Naive B cell (primary cell): ENCODE measurements at places on chromosomes 5 and 9.

GRCh38 chr9:94908011-94908563 is 181.6 kb downstream of the AOPEP start:
- DNase-seq = no peak

DNA sequence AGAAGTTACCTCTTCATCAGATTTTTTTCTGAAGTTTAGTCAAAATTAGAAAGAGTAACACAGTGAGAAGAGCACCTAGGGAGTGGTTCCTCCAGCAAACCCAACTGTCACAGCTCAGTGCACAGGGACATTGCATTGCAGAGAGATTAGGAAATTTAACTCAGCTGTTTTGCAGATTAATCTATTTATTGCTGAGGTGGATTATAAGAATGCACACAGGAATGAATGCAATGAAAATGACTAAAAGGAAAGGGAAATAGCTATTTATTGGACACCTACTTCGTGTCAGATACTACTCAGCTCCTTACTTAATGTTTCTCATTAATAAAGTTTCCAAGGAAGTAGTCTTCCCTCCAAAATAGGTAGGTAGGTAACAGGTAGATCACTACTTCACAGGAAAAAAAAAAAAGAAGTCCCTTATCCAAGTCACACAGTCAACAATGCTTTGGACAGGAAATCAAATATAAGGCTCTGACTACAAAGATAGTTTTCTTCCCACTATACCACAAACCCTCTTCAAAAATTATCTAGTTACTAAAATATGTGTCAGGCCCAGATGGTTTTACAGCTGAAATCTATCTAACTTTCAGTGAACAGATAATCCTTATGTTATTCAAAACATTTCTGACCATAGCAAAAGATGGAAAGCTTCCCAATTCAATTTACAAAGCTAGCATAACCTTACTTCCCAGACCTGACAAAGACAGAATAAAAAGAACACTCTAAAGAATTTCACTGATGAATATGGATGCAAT is 442.2 kb upstream of the MPDZ start:
- no peak for DNase-seq

- DNase-seq = no peak
Measured at GRCh38 chr5:141479776-141480175, 4.0 kb downstream of the PCDHGC3 start.

DNA sequence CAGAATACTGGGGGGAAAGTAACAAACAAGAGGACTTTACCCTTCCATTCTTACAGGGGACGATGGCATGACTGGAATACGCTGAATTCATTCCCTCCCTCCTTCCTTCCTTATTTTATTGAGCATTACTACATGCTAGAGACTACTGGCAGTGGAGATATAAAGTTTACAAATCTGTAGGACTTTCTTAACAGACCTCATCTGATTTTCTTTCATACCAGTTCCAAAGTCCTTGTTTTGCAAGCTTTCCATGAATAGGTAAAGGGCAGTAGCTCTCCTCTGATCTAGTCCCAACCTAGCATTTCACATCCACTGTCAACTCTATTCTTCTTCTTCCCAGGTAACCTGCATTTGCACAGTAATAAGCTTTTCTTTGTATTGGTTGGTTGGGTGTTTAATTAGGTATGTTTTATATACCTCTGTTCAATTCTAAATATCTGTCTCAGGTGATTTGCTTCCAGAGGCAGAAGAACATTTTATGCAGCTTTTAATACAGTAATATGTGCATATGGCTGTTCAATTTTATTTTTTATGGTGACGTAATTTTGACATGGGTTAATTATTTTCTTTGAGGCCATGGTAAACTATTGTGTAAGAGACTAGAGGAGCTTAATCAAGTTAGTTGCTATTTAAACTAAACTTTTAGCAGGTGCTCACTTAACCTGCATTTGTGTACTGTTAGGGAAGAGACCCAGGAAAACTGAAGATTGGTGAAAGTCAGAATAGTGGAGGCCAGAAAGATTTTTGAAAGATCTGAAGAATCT is 150.9 kb downstream of the ARHGAP26 start:
- DNase-seq = no peak

- no peak for DNase-seq
Measured at GRCh38 chr5:81718300-81718699, 32.6 kb downstream of the SSBP2 start.

GRCh38 chr5:110841137-110841536 is 102.3 kb downstream of the SLC25A46 start:
- no peak for DNase-seq

DNA sequence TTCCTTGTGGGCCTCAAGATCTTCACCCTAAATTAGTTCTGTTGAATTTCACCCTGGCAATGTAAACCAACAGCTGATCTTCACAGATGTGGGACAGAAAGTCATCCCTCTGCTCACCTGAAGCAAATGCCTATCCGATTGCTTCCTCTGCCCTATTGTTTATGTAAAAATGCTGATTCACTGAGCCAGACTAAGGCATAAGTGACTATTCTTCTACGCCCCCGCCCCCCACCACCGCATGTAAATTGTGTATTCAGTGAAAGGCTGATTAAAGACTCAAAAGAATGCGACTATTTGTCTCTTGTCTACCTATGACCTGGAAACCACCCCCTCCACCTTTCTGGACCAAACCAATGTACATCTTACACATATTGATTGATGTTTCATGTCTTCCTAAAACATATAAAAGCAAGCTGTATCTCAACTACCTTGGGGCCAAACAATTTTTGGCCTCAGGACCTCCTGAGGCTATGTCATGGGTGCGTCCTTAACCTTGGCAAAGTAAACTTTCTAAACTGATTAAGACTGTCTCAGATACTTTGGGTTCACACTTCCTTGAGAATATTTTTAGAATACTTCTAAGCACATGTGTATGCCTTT is 129.7 kb upstream of the BOD1 start:
- no peak for DNase-seq

DNA sequence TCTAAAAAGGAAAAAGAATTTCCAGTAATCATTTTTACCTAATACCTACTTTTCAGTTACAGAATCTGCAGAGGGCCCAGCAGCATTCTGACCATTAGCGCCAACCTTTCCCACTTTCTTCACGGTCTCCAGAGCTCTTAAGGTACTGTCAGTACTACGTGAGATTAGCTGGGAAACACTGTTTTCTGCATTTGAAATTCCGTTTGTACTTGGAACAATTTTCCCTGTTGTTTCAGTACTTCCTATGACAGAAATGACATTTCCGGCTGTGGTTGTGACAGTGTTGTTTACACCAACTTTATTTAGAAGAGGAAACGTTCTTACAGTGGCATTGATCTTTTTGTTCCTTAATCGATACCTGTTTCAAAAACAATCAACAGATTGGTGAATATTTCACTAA is 36.9 kb upstream of the PDCL start:
- DNase-seq = no peak

DNA sequence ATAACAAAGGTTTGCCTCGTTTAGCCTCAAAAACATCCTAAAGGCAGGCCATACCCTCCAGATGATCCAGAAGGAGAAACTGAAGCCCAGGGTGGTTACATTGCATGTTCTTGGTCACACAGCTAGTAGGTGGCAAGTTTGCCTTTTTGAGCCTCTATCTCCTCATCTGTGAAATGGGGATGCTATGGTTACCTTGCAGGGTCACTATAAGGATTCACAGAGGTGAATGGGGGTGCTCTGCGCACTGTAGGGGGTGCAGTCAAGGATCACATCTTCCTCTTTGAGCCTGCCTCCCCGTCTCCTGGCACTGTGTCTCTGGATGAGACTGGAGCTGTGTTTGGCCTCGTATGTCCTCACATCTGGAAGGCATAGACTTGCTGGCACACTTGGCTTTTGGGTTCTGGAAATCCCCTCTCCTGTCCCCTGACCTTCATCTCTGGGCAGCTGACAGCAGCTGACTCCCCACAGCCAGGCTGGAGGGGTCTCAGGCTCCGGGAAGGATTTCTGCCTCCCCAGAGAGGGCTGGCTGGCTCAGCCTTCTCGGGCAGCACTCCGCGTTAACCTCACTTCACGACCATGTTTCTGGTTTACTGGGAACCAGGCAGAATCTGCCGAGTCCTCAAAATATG is 167.7 kb downstream of the RGS3 start:
- DNase-seq = no peak

DNA sequence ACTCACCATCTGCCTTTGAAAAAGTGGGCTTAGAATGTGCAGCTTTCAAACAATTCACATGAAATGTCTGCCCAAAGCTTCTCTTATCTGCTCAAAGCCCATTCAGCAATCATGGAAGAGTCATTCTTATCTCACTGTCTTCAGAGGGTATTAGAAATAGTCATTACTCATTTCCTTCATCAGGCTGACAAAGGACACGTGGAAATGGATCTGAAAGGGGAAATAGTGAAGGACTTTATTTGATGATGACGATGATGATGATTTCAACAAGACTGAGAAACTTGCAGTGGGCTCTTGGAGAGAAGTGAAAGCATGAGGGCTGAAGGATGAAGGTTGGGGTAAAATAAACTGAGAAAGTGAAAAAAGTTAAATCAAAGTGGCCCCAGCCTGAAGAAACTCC is 194.3 kb downstream of the SMARCA2 start:
- no peak for DNase-seq

- no peak for DNase-seq
Measured at GRCh38 chr9:23567516-23568165, 258.4 kb downstream of the ELAVL2 start.

- DNase-seq = no peak
Measured at GRCh38 chr5:139061856-139062255, 136.3 kb downstream of the SIL1 start.

DNA sequence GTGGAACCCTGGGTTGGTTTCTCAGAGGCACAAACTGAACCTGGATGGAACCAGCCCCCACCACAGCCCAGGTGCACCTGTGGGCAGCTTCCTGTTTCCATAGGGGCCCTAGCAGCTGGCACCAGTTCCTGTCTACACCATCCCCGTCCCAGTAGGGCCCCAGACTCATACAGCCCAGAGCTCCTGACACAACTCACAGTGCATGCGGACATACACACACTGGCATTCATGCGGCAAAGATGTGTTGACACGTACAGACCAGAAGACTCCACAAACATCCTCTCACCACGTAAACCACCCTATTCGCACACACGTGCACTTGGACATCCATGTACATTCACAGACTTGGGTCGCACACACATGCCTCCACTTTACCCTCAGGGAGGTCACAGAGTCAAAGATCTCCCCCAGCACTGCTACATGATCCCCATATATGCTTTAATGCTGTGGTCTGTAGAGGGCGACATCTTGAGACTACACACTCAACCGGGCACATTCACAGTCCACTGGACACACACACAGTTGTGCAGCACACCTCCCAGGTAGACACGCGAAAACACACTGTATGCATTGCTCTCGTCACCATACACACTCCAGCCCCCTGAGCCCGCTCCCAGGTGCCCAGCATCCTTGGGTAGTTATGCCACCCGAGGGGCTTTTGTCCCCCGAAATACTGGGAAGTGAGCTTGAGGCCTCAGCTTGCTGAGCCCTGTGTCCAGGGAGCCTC is 22.4 kb downstream of the CXXC5 start:
- DNase-seq = peak; percentile 89

DNA sequence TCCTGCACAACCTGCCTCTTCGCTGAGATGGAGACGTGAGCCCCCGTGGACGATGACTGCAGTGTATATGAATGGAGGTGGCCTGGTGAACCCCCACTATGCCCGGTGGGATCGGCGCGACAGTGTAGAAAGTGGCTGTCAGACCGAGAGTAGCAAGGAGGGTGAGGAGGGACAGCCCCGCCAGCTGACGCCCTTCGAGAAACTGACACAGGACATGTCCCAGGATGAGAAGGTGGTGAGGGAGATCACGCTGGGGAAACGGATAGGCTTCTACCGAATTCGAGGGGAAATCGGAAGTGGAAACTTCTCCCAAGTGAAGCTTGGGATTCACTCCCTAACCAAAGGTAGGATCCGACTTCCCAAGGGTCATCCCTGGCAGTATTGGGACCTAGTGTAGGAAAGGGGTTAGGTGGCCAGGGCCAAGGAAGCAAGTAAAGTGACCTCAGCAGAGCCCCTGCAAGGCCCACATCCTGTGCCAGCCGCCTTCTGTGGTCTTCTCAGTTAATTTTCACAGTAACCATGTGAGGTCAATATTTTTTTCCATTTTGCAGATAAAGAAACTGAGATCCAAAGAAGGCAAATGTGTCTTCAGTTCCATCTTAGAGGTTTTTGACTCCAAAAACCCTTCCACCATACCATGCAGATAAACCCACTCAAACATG is 53.8 kb downstream of the NIM1K start:
- no peak for DNase-seq

DNA sequence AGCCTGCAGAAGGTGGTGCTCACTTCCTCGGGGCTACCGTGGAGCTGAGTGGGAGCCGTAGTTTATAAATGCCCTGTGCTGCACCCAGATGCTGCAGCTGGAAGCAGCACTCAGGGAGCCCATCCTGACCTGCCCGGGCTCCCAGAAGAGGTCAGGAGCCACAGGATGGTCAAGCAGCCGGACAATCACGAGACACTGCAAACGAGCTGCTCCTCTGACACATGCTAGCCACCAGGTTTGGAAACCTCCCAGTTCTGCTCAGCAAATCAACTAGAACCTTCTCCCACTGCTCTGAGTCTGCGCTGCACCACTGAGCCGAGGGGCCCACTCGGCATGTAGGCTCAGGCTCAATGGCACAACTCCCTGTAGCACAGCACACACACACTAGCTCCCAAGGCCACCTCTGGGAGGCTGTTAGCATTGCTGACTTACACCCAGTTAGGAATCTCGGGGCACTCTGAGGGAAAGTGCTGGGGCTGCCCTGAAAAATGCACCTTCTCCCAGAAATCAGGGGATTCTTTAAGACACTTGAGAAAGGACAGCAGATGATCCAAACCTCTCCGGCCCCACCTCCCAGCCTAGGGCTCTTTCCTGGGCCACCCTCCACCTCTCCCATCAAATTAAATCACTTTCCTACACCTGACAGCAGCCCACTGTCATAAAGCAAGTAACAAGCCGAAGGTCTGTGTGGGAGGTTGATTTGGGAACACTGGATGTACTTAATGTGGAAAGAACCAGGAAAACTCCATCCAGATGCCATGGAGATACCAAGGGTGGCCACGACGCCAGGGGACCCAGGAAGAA is 59.1 kb downstream of the PSMB7 start:
- DNase-seq = no peak

- DNase-seq = peak; percentile 82
Measured at GRCh38 chr5:43603344-43604217, 601 bp downstream of the NNT start.

DNA sequence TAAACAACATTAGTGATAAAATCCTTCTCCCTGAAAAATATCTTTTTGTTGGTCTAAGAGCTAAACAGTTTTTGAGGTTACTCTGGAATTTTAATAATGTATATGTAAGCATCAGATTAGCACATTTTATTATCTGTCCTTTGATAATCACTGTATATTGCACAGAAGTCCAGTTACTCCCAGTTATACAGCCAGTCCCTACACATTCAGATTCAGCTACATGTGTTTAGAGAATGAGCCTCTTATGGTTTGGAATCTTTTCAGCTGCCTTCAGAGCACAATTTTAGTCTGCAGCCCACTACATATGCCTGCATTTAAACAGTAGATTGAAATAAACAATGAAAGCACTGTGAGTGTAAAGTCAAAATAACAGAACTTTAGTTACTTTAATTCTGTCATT is 438.2 kb downstream of the ARHGEF28 start:
- DNase-seq = no peak
